Upper lobe of right lung (tissue), 1 donor: ENCODE measurements at places on chromosomes 5 and 9.

DNA sequence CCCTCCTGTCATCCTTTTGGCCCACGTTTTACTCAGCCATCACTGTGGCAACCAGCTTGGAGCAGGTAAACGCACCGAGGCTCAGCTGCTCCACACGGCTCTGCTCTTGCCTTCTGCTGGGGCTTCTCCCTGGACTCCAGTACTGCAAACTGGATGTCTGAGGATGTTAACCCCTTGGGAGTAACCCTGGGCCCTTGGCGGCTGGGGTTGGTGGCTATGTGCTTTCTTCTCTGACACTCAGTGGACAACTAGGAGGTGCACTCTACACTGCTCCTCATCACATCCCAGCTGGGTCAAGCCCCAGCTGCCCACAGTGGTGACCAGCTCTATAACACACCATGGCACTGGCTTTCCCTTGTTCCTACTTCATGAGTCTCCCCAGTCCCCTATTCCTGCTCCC is 12.2 kb upstream of the CYSTM1 start:
- no peaks in the 10 kb centered on the region for H3K27me3 ChIP-seq
- H3K4me1 ChIP-seq, result peaks cover 13% of the 10 kb centered on the region
- DNase-seq, result no peak
- no peak overlapping the region for H3K27ac ChIP-seq

DNA sequence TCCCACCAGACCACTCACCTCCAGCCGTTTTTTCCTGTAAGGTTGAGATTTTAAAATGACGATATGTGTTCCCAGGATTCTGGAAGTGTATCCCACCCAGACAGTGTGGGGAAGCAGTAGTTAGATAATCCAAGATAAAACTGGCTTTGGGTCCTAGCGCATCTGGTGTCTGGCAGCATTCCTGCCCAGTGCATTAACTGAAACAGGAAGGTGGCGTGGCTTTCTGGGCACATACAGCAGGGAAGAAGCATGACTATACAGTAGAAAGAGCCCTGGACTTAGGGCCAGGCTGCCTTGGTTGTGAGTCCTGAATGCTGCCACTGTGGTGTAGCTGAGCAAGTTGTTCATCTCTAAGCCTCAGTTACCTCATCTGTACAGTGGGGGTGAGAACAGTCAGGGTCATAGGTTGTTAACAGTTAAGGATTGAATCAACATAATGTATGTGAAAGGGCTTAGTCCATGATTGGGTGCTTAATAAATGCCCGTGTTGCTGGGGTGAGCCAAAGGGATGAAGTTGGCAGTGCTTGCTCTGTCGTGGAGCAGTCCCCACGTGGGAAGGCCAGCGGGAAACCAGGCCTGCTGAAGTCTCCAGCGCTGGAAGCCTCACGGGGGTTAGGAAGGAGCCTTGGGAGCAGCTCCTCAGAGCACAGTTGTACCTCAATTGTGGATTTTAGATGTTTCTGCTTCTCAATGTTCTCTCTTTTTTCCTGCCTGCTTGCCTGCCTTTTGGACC is 18.0 kb downstream of the CLTA start:
- no peak for DNase-seq
- H3K4me1 ChIP-seq, result peaks cover 39% of the 10 kb centered on the region
- no peak overlapping the region for H3K27ac ChIP-seq
- peaks cover 99% of the 10 kb centered on the region for H3K36me3 ChIP-seq
- no peak overlapping the region for H3K4me3 ChIP-seq

GRCh38 chr5:54514841-54515432 is 2.6 kb upstream of the SNX18 start:
- DNase-seq, result no peak
- no peaks in the 10 kb centered on the region for H3K27me3 ChIP-seq
- H3K4me3 ChIP-seq, result no peak overlapping the region
- no peaks in the 10 kb centered on the region for H3K36me3 ChIP-seq

DNA sequence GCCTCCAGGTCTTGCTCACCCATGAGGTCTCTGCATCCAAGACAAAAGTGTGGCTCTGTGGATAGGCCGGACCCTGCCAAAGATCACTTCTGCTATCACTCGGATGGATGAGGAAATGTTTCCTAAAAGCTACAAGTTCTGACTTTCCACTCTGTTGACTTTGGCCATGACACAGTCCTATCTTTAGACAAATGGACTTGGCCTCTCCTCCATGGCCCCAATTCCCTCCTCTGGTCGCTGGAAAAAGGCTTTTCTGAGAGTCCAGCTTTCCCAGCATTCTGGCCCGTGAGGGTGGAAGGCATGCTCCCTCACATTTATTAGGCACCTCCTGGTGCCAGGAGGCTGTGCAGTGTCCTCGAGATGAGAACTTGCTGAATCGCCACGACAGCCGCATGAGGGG is 83.1 kb downstream of the COL27A1 start:
- DNase-seq, result no peak
- H3K4me3 ChIP-seq, result no peak overlapping the region
- peaks cover 4% of the 10 kb centered on the region for H3K4me1 ChIP-seq
- no peaks in the 10 kb centered on the region for H3K27me3 ChIP-seq
- H3K27ac ChIP-seq, result no peak overlapping the region
- no peaks in the 10 kb centered on the region for H3K36me3 ChIP-seq

DNA sequence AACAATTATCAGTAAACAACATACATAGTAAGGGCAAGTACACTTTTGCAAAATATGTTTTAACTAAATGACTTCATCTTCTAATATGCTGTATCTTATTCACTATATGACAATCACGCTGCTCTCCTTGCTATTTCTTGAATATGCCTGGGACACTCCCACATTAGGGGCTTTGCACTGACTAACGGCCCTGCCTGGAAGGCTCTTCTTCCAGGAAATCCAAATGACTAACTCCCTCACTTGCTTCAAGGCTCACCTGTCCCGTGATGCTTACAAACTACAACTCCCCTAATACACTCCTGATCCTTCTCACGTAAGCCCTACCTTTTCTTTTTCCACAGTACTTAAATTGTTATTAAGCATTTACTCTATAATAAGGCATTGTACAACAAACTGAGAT is 10.6 kb downstream of the ERP44 start:
- peaks cover 5% of the 10 kb centered on the region for H3K4me1 ChIP-seq
- no peaks in the 10 kb centered on the region for H3K27me3 ChIP-seq
- H3K4me3 ChIP-seq, result no peak overlapping the region
- DNase-seq, result no peak
- no peak overlapping the region for H3K27ac ChIP-seq

DNA sequence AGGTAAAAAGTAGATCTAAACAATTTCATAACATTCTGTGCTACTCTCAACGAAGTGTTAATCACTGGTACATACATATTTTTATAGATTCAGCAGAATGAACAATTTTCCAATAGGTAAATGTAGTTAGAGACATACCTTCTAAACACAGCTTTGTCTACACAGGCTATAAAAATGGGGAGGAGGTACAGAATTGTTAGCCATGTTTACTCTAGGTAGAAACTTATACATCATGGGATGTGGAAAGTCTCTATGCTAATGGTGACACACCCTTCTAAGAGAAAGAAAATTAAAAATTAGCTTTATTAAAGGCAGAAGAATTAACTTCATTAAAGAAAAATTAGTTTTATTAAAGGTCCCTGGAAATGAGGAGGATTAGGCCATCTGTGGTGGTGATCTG is 11.8 kb downstream of the C5orf63 start:
- H3K27ac ChIP-seq, result no peak overlapping the region
- no peak overlapping the region for H3K4me3 ChIP-seq
- H3K27me3 ChIP-seq, result no peaks in the 10 kb centered on the region
- DNase-seq, result no peak
- H3K4me1 ChIP-seq, result no peaks in the 10 kb centered on the region
- no peaks in the 10 kb centered on the region for H3K36me3 ChIP-seq

DNA sequence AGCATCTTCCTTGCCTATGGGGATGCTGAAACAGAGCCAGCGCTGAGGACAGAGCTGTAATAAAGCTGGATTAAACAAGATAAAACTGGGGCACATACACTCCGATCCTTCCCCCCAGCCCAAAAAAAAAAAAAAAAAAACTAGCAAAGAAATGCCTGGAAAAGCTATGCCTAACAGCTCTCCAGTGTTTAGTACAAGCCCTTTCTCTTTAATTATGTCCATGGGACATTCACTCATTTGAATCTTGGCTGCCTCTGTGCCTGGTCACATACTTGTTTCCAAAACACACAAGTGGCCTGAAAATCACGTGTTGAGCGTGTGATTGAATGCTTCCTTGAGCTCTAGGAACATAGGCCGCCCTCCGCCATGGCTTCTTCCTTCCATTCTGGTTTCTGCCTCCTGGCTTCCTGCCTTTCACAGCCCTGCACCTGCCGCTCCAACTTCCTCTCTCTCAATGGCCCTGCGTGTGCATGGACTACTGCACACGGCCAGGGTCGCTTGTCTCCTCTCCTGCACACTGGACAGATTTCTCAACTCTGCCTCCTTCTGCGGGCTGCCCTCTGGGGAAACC is 111.0 kb upstream of the RETREG1 start:
- no peaks in the 10 kb centered on the region for H3K27me3 ChIP-seq
- H3K4me3 ChIP-seq, result no peak overlapping the region
- no peak for DNase-seq

- no peak for DNase-seq
- H3K27ac ChIP-seq, result no peak overlapping the region
- H3K27me3 ChIP-seq, result no peaks in the 10 kb centered on the region
- H3K36me3 ChIP-seq, result no peaks in the 10 kb centered on the region
- H3K4me1 ChIP-seq, result peaks cover 45% of the 10 kb centered on the region
Observed at GRCh38 chr5:67019065-67019845, 177.3 kb downstream of the CD180 start.

DNA sequence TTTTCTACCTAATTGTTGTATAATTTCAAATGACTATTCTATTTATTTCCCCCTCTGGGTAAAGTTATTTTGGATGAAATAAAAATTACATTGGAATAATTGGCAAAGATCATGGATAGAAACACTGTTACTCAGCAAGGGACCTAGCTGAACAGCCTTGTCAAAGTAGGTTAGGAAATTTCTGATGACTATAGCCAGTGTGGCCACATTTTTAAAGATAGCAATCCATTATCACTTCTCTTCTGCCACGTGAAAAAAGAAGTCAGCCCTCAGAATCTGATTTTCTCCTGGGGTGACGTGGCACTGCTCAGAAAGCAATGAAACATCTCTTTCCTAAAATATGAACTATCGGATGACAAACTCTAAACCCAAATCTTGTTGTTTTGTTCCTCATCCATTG is 784.2 kb upstream of the RIOK2 start:
- no peaks in the 10 kb centered on the region for H3K4me1 ChIP-seq
- no peak overlapping the region for H3K27ac ChIP-seq
- H3K27me3 ChIP-seq, result no peaks in the 10 kb centered on the region
- DNase-seq, result no peak
- H3K36me3 ChIP-seq, result no peaks in the 10 kb centered on the region

- no peak overlapping the region for H3K27ac ChIP-seq
- H3K4me3 ChIP-seq, result no peak overlapping the region
- no peaks in the 10 kb centered on the region for H3K4me1 ChIP-seq
- H3K27me3 ChIP-seq, result no peaks in the 10 kb centered on the region
- DNase-seq, result no peak
- no peaks in the 10 kb centered on the region for H3K36me3 ChIP-seq
Observed at GRCh38 chr5:179148703-179149170, 88.6 kb downstream of the ZNF354C start.
